ENCODE measurements at places on chromosomes 3 and 15.

DNA sequence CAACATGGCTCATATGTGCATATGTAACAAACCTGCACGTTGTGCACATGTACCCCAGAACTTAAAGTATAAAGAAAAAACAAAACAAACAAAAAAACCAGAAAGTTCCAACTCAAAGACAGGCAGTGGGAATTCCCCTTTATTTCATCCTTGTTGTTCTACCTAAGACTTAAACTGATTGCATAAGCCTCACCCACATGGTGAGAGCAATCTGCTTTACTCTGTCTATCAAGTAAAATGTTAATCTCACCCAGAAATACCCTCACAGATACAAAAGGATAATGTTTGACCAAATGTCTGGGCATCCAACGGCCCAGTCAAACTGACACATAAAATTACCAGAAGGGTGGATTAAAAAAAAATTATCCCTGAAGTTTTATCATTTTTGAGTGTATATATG, 190.9 kb upstream of the PLSCR5 start:
- no peak for DNase-seq

GRCh38 chr3:159626598-159626997, 362.0 kb upstream of the IL12A start:
- no peak for DNase-seq

- DNase-seq = no peak
Measured at GRCh38 chr15:101059381-101060341, 140.5 kb downstream of the LRRK1 start.

- peak; percentile 74 for DNase-seq
Measured at GRCh38 chr3:149395107-149396089, 17.9 kb upstream of the TM4SF1 start.

Data from SHP77 (cell line).